ENCODE measurements at places on chromosomes 12 and 14.

GRCh38 chr12:115946092-115946491 is 331.4 kb downstream of the MED13L start:
- no peak for DNase-seq

- no peak for DNase-seq
Observed at GRCh38 chr12:105278043-105278697, 42.2 kb upstream of the APPL2 start.

DNA sequence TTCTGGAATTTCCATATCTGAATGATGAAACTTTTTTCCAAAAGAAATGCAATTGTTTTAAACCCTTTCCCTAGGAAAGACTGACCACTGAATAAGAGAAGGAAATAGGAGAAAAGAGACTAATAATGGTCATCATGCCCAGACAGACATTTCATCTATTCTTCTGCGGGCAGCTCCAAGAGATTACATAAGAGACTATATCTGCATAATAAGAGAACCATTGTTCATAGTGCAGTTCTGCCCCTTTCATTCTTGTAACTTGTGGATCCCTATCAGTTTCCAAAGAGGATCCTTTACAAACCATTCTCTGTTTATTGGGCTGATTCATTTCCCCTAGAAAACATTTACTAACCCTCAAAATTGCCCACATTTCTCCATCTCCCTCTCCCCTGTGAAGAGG is 197.8 kb downstream of the FSCB start:
- DNase-seq, result no peak

- DNase-seq, result no peak
Observed at GRCh38 chr14:23601845-23602180, 23.2 kb upstream of the JPH4 start.

DNA sequence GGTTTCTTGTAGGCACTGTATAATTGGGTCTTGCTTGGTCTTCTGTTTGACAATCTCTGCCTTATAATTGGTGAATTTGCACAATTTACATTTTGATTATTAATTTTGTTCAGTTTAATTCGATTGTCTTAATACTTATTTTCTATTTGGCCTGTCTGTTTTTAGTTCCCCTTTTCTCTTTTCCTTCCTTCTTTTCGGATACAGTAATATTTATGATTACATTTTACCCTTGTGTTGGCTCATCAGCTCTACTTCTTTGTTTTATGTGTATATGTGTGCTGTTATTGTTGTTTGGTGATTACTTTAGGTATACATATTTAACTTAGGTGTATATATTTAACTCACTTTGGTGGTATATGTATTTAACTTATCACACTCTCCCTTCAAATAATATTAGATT is 12.8 kb upstream of the BEGAIN start:
- no peak for DNase-seq
